M059J (cell line): ENCODE measurements at places on chromosomes 5 and 9.

GRCh38 chr9:134319306-134320125 lies 6.7 kb upstream of the RXRA start:
- no peak for DNase-seq

GRCh38 chr9:110538647-110539041 lies 40.9 kb downstream of the SVEP1 start:
- peak; percentile 41 for DNase-seq

DNA sequence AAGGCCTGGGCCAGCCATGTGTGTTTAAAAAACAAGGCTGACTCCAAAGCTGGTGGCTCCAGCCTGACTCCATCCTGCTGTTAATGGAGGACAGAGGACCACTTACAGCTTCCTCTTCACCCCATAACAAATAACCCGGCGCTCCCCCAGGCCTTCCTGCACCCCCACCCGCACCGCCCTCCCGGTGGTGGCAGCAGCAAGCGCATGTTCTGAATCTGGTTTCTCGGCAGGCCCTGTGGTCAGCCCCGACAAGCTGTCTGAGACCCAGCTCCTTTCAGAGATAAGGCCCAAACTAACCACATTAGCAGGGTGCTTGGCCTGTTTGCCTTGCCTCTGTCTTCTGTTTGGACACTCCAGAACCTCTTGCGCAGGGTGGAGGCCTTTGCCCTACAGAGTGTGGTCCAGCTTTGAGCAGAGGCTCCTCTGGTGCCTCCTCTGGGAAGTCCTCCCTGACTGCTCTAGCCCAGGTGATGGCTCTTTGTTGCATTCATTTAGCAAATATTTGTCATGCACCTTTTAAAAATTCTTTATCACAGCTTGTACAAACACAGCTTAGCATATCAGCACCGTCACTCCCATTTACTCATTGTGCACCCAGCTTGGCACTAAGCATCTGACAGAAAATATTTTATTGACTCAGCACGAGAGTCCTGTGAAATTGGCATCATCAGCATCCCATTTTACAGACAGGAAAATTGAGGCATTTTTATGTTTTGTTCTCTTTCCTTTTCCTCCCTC lies 78.4 kb downstream of the NDFIP1 start:
- DNase-seq, result no peak

- DNase-seq, result no peak
Observed at GRCh38 chr5:2335125-2335732, 416.2 kb downstream of the IRX2 start.

GRCh38 chr5:170756691-170757090 lies 26.8 kb upstream of the GABRP start:
- no peak for DNase-seq

- peak; percentile 79 for DNase-seq
Observed at GRCh38 chr5:66122379-66123034, 21.6 kb upstream of the SREK1 start.

GRCh38 chr5:139789845-139790189 lies 5.8 kb upstream of the PSD2 start:
- no peak for DNase-seq

DNA sequence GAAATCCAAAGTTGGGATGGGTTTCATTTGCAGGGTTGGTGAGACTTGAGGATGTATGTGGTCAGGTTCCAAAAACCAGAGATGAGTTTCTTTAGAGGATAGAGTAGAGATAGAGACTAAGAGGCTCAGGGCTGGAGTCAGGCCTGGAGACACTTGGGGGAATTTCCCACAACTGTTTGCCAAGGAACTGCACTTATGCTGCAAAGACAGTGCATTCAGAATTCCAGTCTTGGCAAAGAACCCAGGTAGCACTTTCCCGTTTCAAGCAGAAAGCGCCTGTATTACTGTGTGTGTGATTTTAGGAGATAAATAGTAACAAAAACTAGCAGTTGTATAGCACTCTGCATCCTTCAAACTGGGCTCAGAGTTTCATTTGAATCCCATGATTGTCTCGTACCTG lies 55.4 kb downstream of the SNCAIP start:
- DNase-seq, result no peak

DNA sequence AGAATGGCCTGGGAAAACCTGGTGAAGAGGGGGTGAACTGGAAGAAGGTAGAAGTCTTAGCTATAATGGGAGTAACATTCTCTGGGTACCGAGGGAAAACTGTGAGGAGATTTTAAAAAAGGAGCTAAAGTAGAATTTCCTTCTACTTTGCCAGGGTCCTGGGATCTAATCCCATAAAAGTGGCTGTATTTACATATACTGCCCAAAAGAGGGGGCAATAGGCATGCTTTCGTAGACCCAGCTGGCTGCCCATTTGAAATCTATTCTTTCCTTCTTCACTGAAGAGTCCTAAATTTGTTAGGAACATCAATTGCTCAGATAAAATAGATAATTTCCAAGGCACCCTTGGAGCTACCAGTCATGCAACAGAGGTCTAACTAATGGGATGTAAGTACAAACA lies 159.2 kb downstream of the CDC42SE2 start:
- peak; percentile 28 for DNase-seq

GRCh38 chr9:24045150-24045549 lies 219.1 kb upstream of the ELAVL2 start:
- DNase-seq, result peak; percentile 7

DNA sequence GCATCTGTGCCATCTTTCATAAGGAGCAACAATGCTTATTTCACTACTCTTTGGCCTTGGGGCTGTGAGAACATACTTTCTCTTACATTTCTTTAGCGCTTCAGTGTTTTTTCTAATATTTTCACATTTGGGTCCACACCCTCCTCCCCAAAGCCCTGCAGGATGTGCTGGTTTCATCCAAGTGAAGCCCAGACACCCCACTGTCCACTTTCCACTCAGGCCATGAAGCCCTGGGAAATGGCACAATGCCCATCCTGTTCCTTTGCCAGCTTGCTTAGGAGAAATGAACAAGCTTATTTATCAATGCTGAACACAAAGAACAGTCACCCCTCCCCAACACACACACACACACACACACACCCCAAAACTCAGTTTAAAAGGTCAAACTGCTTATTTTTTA lies 17.3 kb upstream of the TMOD1 start:
- no peak for DNase-seq

DNA sequence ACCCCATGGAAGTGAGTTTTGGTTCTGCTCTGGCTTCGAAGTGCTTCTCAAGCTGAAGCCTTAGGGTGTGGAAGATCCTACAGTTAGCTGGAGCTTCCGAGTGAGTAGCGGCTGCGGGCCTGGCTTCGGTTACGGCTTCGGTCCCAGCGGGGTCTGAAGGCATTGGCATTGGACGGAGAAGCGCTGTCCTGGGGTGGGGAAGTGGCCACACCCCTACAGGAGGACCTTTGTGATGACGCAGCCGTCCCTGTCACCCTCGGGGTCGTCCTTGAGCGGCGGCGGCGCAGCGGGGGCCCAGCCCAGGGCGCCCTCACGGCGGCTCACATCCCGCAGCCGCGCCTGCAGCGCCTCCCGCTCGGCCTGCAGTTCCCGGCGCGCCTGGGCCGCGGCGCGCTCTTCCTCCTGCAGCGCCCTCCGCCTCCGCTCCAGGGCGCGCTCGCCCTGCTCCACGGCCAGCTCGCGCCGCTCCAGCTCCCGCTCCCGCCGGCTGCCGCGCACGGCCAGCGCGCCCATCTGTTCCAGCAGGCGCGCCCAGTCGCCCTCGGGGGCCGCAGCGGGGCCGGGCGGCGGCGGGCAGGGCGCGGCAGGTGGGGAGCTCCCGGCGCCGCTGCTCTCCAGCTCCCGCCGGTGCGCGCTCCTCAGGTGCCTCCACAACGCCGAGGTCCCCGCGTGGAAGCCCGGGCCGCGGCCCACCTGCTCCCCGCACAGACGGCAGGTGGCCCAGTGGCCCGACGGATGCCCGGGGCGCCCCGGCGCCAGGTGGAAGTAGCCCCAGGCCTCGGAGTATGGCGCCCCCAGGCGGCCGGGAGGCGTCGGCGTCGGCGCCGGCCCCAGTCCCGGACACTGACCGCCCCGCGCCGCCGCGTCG lies 9.9 kb downstream of the ZBED3 start:
- peak; percentile 49 for DNase-seq

- peak; percentile 76 for DNase-seq
Observed at GRCh38 chr5:149834246-149834855, 104.2 kb downstream of the PPARGC1B start.

GRCh38 chr5:133602835-133603380 lies 9.4 kb downstream of the FSTL4 start:
- no peak for DNase-seq

DNA sequence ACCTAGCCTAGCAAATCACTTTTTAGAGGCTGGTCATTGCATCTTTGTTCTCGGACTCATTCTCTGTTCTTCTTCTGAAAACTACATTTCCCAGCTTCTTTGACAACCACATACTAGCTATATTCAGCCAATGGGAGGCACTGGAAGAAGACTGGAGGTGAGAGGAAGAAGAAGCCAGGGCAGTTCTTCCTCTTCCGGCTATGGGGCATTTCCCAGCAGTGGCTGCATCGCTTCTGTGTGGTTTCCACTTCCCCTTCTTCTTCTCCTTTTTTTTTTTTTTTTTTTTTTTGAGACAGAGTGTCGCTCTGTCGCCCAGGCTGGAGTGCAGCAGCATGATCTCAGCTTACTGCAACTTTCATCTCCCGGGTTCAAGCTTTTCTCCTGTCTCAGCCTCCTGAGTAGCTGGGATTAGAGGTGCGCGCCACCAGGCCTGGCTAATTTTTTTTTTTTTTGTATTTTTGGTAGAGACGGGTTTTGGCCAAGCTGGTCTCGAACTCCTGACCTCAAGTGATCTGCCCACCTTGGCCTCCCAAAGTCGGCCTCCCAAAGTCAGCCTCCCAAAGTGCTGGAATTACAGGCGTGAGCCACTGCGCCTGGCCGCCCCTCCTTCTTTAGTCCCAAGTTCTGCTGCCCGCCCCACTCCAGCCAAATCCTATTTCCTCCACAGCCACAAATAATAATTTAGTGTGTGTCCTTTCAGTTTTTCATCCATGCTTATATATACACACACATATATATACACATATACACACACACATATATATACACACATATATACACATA lies 6.9 kb upstream of the UBAP1 start:
- DNase-seq, result no peak

DNA sequence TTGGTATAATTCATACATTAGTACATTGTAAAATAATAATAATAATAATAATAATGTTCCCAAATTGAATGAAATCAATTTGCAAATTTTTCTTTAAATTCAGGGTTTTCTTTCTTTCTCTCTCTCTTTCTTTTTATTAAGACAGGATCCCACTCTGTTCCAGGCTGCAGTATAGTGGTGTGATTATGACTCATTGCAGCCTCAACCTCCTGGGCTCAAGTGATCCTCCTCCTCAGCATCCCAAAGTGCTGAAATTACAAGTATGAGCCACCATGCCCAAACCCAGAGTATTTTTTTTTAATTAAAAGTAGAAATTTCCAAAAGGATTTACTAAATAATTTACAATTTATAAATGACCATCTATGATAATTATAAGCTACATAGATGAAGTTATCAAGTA lies 117.7 kb downstream of the HOMER1 start:
- DNase-seq, result peak; percentile 17

DNA sequence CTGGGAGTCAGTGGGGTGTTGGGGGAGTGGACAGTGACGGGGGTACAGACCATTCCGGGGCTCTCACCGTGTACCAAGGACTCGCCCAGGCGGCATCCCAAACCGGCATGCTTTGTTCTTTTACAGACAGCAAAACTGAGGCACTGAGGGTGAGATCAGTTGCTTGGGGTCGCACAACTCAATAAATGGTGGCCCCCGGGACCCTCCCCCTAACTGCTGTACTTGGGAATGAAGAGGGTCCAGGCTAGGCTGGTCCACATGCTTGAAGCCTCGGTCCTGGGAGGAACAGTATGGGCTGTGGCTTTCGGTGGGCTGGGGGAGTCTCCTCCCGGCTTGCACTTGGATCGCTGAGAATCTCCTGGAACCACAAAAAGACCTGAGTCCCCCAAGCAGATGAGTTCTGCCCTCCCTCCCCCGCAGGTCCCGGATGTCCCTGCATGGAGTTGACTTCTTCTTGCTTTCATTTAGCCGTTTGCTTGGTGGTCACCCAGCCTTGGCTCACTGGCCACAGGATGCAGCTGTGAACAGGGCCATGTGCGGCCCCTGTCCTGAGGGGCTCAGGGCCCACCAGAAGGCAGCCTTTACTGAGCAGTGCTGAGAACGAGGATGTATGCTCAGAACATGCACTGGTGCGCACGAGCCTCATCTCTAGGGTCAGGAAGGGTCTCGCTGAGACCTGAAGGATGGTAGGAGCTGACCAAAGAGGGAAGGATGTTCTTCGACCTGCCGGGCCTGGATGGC lies 4.2 kb downstream of the LAMC3 start:
- DNase-seq, result no peak

DNA sequence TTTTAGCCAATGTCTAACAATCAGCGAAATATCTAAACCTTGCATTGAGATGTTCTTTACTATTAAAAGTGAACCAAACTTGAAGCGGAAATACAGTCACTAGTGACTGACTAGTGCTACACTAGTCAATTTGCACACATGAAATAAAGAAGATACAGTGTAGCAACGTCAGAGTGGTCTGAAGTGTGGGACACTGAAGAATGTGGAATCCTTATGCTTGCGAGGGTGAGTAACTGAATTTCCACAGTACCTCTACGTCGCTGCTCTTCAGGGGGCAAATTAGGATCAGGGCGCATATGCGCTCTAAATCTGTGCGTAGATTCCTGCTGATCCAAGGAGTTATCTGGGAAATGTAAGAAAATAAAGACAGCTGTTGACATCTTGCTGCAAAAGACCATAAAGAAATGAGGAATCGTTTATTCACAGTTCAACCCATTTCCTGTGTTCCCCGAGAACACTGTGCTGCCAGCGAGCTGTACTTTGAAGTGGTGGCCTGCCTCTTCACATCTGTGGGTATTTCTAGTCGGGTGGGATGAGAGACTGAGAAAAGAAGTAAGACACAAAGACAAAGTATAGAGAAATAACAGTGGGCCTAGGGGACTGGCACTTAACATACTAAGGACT lies 39.8 kb upstream of the FLT4 start:
- no peak for DNase-seq

DNA sequence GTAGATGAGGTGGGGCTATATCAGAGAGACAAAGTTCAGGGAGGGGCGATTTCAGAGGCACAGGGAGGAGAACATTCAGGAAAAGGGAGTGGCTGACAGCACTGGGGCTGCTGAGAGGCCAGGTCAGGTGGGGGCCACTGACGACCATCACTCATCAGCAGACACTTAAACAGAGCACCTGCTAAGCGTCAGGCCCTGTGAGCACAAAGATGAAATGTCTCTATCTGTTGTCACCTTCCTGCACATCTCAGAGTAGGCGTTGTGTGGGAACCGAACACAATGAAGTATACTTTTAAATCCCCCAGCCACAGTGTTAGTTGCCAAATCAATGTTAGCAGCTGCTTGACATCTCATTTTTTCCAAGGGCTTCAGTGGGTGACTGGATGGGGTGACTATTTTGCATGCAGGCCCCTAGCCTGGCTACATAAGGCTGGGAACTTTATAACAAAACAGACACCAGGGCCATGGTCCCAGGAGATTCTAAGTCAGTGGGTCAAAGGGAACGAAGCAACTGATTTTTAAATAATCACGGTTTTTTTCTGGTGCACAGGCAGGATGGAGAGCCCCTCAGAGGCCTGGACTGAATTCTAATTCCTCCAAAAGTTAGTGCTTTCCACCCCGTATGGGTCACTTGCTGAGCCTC lies 31.1 kb upstream of the ANKRD18A start:
- DNase-seq, result no peak

GRCh38 chr5:53041071-53041692 lies 52.0 kb downstream of the ITGA2 start:
- peak; percentile 42 for DNase-seq

GRCh38 chr5:141094481-141095262 lies at the start of gene PCDHB2:
TSS of gene PCDHB2 (plus strand) at chr5:141094615. CDS start at chr5:141094791, 176 bp downstream.
- DNase-seq, result peak; percentile 40
